ENCODE measurements at places on chromosomes 7 and 10.

GRCh38 chr10:1545524-1545923 lies 191.8 kb downstream of the ADARB2 start:
- no peak for DNase-seq

DNA sequence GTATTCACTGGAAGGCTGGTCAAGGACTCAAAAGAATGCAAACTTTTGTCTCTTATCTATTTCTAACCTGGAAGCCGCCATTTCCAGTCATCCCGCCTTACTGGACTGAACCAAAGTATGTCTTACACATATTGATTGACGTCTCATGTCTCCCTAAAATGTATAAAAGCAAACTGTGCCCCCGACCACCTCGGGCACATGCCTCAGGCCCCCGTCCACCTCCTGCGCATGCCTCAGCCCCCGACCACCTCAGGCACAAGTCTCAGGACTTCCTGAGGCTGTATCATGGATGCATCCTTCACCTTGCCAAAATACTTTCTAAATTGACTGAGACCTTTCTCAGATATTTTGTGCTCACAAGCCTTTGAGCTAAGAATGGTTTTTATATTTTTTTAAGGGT lies 148.6 kb downstream of the PTPRN2 start:
- no peak for DNase-seq

DNA sequence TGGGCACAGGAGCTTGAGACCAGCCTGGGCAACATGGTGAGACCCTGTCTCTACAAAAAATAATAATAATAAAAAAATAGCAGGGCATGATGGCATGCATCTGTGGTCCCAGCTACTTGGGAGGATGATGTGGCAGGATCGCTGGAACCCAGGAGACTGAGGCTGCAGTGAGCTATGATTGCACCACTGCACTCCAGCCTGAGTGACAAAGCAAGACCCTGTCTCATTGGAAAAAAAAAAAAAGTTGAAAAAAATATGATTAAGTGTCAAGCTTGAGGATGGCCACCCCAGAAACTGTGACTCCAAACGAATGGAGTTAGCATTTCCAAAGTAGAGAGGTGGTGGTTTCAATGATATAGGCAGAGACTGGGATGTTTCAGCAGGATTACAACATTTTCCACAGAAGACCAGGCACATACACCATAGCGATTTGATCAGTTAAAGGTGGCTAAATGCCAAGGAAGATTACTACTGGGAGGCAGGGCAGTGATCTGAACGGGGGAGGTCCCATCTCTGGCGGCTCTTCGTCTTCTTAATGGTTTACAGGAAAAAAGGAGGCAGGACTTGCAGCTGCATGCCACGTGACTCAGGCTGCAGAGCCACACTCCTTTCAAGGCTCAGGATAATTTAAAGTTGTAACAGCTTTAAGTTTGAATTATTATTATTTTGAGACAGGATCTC lies 250.6 kb upstream of the GALNT17 start:
- DNase-seq: no peak

- no peak for DNase-seq
Measured at GRCh38 chr7:4299431-4299830, 382.7 kb upstream of the FOXK1 start.

DNA sequence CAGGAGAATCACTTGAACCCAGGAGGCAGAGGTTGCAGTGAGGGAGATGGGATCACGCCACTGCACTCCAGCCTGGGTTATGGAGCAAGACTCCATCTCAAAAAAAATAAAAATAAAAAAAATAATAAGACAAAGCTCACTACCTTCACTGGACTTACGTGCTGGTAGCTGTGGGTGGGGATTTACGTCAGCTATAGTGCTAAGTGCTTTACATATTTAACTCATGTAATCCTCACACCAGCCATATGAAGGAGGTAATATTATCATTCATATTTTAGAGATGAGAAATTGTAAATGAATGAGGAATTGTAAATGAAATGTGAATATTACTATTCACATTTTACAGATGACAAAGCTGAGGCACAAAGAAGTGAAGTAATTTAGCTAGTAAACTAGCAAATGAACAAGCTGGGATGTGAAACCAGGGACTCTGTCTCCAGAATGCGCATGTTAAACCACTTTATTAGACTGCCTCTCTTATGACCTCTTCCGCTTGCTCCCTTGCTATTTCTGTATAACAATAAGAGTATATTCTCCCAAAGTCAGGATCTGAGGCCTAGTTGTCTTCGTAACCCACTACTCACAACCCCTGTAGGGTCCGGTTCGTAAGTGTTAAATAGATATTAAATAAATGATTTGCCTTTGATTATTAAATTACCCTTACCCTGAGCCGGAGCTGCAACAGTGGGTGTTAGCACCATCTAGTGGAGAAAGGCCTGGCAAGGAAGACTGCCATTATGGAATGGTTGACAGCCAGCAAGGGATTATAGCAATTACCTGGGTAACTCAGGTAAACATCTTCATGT lies 70.2 kb downstream of the HTR7 start:
- DNase-seq: peak; percentile 16

DNA sequence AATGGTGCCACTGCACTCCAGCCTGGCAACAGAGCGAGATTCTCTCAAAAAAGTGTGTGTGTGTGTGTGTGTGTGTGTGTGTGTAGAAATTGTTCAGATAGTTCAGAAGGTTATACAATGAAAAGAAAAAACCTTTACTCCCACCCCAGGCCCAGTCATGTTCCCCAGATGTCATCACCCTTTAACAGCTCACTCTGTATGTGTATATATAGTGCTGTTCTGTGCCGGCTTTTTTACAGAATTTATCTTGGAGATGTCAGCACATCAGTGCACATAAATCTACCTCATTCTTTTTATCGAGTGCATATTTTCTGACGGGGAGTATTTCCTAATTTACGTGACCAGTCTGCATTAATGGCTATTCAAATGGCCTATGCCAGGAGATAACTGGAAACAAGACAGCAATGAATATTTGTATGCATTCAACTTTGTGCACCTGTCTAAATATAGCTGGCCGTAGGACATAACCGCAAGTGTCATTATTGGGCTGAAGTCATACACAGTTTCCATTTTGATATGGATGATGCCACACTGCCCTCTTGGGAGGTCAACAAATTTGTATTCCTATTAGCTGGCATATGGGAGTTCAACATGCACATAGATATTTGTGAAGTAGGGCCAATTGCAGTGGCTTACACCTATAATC lies 11.7 kb downstream of the NIPSNAP2 start:
- DNase-seq: no peak

GRCh38 chr10:126454045-126454751 lies 65.9 kb upstream of the ADAM12 start:
- no peak for DNase-seq

DNA sequence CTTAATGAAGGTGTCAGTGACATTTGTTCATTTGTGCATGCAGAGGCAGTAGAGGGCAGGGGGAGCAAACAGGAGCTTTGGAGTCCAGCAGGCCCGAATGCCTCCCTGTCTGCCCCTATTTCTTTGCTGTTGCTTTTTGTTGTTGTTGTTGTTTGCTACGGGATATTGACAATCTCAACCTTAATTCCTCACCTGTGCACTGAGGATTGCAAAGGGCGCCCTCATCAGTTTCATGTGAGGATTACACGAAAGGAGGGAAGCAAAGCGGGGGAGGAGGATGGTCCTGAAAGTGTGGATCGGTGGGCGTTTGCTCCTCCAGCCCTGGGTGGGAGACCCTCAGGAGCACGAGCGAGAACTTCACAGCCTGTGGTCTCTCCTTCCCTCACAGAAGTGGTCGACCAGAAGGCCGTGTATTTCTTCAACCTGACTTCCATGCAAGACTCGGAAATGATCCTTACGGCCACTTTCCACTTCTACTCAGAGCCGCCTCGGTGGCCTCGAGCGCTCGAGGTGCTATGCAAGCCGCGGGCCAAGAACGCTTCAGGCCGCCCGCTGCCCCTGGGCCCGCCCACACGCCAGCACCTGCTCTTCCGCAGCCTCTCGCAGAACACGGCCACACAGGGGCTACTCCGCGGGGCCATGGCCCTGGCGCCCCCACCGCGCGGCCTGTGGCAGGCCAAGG lies 9.6 kb downstream of the GDF10 start:
- no peak for DNase-seq

DNA sequence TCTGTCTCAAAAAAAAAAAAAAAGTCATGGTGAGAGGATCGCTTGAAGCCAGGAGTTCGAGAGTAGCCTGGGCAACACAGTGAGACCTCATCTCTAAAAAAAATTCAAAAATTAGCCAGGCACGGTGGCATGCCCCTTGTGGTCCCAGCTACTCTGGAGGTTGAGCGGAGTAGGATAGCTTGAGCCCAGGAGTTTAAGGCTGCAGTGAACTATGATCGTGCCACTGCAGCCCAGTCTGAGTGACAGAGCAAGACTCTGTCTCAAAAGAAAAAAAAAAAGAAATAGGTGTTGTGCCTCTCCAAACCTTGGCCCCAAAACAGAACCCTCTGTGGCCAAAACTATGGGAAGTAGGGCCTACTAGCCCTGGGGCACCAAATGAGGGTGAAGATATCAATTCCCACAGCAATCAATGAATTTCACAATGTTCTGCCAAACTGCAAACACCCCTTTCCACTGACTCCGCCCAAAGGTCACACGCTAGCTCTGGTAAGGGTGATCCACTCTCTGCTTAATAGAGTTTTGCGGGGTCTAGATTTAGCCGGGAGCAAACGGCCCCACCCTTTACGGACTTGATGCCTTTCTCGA lies 16.9 kb downstream of the SSC4D start:
- no peak for DNase-seq

- DNase-seq: no peak
Measured at GRCh38 chr7:28048694-28049093, 131.9 kb downstream of the JAZF1 start.

GRCh38 chr10:100345570-100346330 lies 1.3 kb upstream of the SCD start:
- DNase-seq: peak; percentile 21

- DNase-seq: no peak
Measured at GRCh38 chr7:2214636-2215035, 18.1 kb downstream of the MAD1L1 start.

DNA sequence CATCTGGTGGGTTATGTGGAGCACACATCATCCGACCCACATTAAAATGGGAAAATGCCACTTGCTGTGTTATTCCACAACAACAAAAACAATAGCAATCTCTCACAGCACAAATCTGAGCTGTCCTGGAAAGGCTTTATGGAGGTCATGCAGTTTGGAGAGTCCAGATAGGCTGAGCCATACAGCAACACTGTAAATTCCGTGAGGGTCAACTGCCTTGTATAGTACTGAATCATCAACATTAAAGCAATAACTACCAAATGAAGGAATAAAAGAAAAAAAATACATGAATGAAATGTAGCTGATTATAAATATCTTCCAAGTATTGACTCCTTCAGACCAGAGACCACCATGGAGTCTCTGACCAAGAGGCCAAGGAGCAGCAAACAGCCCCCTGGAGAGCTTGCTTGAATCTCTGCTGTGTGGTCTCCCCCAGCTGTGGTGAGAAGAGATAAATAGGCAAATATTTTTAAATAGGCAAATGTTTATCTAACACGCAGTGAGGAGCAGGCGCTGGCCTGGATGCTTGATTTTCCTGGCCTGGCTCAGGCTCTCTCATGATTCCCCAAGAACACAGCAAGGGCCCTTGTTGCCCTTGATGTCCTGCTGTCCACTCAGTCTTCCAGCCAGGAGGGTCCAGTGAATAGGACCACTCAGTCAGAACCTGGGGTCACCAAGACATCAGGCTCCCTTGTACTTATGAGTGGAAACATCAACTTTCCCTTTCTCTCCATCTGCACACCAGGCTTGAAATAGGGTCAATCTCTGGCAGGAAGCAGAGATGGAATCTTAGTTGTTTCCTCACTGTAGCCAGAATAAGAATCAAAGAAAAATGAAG lies 1021.3 kb downstream of the XPNPEP1 start:
- DNase-seq: no peak

DNA sequence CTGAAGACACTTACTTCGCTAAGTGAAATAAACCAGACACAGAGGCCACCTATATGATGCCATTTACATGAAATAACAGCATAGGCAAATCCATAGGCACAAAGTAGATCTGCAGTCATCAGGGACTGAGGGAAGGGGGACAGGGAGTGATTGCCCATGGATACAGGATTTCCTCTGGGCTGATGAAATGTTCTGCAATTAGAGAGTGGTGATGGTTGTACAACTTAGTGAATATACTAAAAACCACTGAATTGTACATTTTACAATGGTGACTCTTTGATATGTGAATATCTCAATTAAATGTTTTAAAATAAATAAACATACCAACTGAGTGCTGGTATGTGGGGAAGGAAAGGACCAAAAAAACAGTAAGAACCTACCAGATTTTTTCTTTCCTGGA lies 20.4 kb downstream of the PPA1 start:
- DNase-seq: no peak

GRCh38 chr7:151514461-151515275 lies 5.0 kb downstream of the RHEB start:
- DNase-seq: no peak

DNA sequence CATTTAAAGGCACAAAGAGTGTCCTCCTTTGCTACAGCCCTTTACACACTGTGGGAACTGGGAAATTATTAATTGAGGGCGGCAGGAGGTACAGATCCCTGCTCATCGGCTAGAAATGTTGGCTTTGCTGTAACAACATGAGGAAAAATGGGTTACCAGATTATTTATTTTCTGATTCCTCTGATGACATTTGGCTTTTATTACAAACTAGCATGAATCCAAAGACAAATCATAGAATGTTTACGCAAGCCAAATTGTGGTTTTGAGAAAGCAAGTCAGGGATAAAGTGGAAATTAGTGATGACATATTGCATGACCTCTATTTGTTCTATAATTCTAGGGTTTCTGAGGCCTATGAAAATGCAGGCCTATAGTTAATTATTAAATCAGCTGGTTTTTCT lies 126.1 kb upstream of the TMEM196 start:
- no peak for DNase-seq

DNA sequence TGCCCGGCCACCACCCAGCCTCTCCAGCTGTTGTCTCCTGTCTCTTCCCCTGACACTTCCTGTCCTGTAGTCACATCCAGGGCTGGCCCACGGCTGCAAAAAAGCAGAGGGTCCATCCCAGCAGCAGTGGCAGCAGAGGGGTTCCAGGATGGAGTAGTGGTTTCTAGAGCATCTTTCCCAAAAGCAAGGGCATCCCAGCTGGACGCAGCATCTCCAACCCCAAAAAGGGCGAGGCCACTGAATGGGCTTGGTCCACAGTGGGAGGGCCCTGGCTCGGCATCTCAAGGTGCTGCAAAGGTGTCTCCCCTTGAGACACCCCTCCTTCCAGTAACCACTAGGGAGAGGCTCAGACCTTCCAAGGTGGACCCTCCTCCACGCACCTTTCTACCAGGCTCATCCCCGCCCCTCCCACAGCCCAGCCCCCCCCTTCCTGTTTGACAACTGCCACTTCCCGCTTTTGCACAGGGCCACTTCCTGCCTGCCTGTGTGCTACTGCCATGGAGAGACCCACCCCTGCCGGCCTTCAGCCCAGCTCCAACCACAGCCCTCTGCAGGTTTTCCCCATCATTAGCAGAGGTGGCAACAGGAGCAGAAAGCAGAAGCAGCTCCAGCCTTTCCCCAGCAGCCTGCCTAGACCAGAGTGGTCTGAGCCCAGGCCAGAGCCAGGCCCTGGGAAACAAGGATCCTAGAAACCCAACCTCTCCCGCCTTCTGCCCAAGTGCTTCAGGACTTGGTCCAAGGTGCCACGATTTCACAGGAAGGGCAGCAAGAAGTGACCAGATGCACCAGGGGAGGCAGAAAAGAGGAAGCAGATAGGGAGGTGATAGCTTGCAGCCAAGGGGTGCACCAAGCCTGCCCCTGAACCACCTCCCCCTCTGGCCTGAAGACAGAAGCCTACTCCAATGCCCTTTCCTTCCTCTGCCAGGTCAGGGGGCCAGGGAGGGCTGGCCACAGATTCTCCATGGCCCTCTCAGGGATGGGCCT lies 8.6 kb downstream of the CAMK2G start:
- DNase-seq: no peak
